ENCODE measurements at places on chromosomes 6 and 20. TPM values are rescaled to one million over a fixed set of nuclear protein-coding genes. Genes with fewer than 3 reads are reported as not detected.

Gene PAX1
- total RNA-seq = not detected

Gene HTR1E
- total RNA-seq = not detected

Gene BANF2
- total RNA-seq = not detected

Gene PERP
- 36.4 TPM for total RNA-seq

Gene TSPYL4
- total RNA-seq = 5.2 TPM

Gene MOG
- not detected for total RNA-seq

Gene SIGLEC1
- 5.9 TPM for total RNA-seq

Gene ZSCAN23
- 0.40 TPM for total RNA-seq

Gene OPRL1
- 0.15 TPM for total RNA-seq

All from left lobe of liver (tissue), 2 donors.